Jurkat, Clone E6-1 (cell line): ENCODE measurements at places on chromosomes 4 and X.

- DNase-seq: no peak
Observed at GRCh38 chr4:125801373-125801772, 486.6 kb downstream of the FAT4 start.

- no peak for DNase-seq
Observed at GRCh38 chrX:117854806-117855205, 261.8 kb downstream of the KLHL13 start.

DNA sequence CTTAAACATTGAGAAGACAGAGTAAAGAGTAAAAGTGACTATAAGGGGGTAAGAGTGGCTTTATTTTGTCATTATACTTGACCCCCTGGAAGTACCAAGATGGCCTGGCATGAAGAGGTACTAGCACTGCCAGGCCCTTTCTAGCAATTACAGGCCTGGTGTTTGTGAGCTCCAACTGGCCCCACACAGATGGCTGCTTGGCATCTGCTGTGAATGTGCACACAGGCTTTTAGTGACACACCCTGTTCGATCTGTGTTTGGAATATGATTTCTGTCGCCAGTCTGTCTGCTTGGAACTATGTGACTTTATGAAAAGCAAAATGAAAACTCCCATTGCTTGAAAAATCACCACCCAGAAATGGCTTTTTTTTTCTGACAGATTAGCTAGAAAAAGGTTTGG is 123.3 kb downstream of the CLCN4 start:
- no peak for DNase-seq

- DNase-seq: no peak
Observed at GRCh38 chr4:62051332-62051731, 851.2 kb downstream of the ADGRL3 start.

DNA sequence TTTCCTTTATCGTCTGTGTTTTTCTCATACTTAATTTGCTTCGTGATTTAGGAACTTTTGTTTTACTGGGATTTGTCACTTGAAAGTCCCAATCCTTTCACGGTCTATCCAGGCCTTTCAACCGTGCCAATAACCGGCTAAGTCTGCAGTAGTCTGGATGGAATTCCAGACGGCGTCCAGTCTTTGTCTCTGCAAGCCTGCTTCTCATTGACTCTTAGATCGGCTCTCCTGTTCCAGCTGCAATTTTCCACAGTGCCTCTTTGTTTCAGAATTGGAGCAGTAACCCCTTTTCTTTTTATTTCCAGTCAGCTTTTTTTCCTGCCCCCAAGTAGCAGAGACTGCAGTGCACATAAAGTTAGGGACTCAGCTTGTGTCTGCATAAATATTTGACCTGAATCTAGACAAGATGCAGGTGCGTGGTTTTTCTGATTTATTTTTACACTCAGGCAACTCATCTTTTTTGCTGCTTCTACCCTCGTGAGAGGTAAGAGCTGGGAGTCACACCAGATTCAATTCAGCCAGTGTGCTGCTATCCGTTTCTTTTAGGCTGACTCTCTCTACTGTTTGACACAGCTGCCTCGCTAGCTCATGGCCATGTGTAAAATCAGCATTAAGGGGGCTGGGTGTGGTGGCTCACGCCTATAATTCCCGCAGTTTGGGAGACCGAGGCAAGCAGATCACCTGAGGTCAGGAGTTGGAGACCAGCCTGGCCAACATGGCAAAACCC is 37.4 kb upstream of the DHRSX start:
- DNase-seq: no peak

- no peak for DNase-seq
Observed at GRCh38 chr4:170849969-170850368, 760.2 kb upstream of the AADAT start.

- DNase-seq: peak; percentile 37
Observed at GRCh38 chr4:183960046-183960420, 54.9 kb downstream of the STOX2 start.

DNA sequence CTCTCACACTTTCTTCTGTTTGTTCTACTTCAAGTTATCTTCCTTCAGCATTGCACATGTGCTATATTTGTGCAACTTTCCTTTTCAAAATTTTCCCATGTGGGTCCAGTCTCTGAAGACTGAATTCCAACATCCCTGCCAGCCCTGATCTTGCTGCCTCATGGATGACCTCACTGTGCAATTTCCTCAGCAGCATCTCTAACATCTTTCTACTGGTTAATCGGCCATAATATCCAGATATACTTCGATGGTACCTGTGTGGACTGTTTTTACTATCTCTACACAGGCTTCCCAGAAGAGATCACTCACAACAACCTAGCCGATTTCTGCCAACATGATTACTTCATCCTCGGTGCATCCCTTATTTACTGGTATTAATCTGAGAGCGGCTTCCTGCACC is 41.5 kb downstream of the GPM6A start:
- no peak for DNase-seq

DNA sequence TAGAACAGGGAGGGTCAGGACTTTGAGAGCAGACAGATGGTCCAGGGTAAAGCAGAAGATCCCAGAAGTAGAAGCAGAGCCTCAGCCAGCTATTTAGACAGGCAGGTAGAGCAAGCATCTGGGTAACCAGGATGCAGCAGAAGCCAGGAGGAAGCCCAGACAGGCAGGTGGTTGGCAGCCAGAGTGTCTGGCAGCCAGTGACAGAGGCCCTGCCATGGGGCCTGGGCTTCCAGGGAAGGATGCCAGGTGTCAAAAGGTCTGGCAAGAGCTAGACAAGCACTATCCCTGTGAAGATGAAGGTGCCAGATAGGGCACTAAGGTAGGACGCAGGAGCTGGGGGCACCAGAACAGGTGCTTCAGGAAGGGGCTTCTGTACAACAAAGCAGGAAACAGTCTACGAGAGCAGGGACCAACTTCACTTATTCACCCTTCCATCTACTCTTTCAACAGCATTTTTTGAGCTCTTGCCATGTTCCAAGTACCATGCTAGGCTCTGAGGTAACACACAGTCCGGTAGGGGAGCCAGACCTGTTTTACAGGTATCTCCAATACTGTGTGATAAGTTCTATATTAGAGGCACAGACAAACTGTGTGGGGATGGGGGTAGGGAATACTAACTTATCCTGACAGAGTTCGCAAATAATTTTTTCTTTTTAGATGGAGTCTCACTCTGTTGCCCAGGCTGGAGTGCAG is 38.1 kb upstream of the GJB1 start:
- no peak for DNase-seq

DNA sequence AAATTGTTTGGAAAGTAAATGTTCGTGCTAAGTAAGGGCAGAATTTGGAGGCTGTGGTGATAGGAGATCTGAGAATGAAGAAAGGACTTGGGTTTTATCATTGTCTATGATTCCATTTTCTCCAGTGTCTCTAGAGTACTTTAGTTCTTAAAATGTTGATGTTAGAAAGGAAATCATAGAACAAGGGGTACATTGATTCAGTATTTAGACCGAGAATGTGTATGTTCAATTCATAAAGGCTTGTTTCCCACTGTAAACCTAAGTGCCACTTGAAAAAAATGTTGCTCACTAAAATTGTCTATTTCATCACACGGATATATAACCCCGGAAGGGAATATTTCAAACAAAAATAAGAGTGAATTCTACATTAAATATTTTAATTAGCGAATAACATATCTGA is 159.3 kb upstream of the ETNPPL start:
- no peak for DNase-seq

GRCh38 chrX:153482376-153483015 is 12.1 kb upstream of the HAUS7 start:
- no peak for DNase-seq

DNA sequence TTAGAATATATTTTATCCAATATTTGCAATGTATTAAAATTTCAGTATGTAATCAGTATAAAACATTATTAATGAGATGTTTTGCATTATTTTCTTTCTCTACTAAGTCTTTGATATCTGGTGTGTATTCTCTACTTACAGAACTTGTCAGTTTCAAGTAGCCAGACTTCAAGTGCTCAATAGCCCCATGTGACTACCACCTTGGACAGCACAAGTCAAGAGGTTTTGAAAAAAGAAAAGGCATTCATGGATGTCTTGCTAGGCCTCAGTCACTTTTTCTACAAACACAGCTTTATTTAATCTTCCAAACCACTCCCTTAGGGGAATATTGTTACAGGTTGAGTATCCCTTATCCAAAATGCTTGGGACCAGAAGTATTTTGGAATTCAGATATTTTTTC is 189.4 kb downstream of the QDPR start:
- DNase-seq: no peak

- no peak for DNase-seq
Observed at GRCh38 chrX:137547291-137547690, 18.6 kb upstream of the ZIC3 start.

DNA sequence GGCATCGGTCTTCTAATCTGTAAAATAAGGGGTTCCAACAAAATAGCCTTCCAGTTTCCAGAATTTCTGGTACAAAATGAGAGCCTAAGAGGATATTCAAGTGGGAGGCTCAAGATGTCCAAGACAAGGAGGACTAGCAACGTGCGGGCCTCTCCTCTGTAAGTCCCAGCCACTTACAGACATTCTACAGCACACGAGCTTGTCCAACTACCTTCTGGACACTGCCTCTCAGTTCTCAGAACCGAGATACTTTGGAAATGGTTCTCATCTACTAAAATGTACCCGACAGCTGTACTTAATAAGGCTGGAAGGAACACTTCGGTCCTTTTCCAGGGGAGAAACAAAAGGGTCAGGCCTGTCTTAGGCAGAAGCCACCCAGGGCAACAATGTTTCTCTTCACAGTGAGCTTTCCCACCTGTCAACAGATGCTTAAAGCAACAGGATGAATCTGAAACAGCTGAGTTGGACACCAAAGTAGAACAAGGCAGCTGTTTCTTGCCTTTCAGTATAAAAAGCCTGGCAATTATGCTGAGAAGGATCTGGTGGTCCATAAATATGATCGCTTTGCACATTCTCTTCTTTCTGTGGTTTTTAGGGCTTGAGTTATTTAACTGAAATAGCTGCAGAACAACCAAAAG is 127.0 kb downstream of the HS6ST2 start:
- DNase-seq: no peak

GRCh38 chr4:11650801-11651596 is 222.3 kb upstream of the HS3ST1 start:
- DNase-seq: no peak

DNA sequence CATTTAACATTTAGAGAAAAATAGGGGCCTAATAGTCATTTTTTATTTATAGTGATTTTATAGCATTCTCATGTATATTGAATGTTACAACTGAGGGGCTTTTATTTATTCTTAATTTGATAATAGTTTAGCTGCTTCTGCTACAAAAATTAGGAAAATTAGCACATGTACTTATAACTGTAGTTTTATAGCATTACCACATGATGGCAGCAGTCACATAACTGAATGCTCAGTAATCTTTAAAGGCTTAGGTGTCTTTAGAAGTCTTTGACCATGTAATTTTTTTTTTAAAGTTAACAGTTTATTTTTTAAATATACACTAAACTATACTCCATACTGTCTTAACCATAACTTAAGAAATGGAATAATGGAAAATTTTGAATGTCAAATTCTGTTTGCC is 136.6 kb downstream of the STAG2 start:
- peak; percentile 35 for DNase-seq

DNA sequence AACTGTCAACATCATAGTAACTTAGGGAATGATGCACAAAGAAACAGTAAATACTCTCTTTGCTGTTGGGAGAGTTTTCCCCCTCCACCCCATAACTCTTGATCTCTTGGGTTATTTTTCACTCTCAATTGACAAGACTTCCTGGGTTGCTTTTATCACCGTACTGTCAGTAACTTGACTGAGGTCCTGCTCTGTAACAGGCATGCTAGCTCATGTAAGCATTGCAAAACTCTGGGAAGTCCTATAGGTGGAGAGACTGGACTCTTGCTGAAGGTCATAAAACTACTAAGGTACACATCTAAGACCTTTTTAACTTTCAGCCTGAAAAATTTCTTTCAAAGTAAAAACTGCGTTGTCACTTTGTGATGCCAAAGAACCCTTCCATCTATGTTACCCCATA is 10.9 kb downstream of the SHROOM3 start:
- DNase-seq: no peak

DNA sequence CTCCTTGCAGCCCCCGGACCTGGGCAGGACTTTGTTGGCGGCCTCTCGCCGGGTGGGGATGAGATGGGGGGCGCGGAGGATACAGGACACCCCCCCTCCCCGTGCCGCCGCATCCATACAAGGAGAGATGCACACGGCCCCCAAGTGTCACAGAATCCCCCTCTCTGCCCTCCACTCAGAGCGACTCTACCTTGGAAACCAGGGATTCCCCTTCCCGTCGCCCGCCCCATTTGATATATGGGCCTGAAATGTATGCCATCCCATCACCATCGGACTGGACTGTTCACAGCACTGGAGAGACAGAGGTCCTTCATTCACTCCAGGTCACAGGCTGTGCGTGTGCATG is 426 bp downstream of the PORCN start:
- DNase-seq: no peak

DNA sequence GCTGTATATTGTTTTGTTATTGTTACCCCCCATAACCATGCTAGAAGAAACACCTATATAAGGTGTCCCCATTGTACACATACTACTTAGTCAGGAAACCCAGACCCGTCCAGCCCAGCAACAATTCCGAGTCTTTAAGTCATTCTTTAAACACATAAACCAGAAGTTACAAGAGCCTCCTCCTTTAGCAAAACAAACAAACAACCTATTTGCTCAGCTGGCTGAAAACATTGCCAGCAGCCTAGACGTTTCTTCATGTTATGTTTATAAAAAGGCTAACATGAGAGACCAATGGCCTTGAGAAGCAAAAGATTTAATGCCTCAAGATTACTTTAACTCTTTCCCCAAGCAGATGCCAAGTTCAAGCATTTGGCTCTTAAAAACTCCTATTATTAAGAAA is 1.4 kb downstream of the ACOX3 start:
- DNase-seq: no peak

- no peak for DNase-seq
Observed at GRCh38 chr4:7135389-7135746, 57.0 kb upstream of the SORCS2 start.

DNA sequence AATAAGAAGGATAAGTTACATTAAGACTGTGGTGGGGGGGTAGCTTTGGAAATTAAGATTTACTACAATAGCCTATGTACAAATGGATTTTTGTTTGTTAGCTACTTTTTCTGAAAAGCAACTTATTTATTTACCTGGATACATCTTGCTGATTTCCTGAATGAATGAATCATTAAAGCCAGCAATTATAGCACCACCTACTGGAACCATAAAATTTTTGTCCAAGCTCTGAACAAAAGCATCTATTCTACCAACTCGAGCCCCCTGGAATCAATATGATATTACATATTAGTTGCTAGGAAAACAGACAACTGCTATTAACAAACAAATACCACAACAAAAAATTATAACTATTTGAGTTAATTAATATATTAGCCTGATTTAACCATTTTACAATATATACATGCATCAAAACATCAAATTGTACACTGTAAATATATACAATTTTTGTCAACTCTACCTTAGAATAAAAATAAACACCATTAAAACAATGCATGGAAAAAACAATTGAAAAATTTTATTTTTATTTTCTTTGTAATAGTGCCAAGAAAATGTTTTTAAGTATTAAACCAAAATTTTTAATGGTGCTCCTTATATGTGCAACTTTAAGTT is 15.3 kb downstream of the SEPSECS start:
- DNase-seq: peak; percentile 14

DNA sequence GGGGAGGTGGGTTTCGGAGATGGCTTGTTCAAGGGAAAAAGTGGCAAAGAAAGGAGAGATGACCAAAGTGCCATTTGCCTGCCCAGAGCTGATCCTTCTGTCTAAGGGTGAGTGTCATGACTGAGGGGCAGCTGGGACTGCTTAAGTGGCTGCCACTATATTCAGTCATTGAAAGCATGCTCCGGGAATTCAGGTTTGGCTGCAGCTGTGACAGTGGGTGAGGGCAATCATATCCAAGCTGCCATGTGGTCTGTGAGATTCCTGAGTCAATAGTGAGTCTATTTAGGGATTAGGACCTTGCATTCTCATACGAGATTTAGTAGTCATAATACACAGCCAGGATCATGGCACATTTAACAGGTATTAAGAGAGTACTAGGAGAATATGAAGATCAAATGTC is 138.8 kb upstream of the BANK1 start:
- DNase-seq: no peak
